Mammary epithelial cell (primary cell): ENCODE measurements at places on chromosomes 13 and 19. TPM values are rescaled to one million over a fixed set of nuclear protein-coding genes. Genes with fewer than 3 reads are reported as not detected.

- DNase-seq: peak; percentile 9
These were observed 12.1 kb upstream of the ZSCAN1 start for GRCh38 chr19:58021541-58022282.

DNA sequence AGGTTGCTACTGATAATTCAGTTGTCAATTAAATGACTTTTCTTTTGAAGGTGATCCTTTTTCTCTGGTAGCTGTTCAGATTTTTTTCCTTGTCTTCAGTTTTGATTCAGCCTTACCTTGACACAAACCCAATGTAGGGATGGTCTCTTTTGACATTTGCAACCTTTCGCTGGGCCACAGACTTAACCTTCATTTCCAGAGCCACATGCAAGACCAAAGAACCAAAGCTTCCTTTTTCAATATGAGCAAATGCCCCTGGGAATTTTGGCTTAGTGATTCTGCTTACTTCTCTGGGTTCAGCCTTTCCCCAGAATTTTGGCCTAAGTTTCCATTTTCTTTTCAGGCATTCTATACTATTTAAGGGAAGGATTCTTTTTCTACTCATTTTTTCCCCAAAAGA lies 19.6 kb downstream of the SIGLEC5 start:
- DNase-seq: no peak

DNA sequence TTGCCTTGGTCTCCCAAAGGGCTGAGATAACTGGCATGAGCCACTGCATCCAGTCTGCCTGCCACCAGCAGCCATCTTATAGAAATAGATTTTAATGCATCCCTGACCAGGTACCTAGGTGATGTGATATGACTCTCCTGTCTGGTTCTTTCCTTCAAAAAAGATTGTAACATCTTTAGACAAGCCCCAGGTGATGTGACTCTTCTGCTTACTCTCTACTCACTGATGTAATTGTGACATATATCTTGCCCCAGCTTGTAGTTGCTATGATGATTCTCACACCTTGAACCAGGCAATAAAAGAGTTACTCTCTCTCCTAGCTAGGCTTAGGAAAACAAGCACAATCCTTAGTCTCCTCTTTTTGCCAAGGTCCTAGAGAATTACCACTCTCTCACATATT lies 30.6 kb upstream of the ZNF681 start:
- peak; percentile 30 for DNase-seq

The SELENOV gene
- not detected for polyA plus RNA-seq

DNA sequence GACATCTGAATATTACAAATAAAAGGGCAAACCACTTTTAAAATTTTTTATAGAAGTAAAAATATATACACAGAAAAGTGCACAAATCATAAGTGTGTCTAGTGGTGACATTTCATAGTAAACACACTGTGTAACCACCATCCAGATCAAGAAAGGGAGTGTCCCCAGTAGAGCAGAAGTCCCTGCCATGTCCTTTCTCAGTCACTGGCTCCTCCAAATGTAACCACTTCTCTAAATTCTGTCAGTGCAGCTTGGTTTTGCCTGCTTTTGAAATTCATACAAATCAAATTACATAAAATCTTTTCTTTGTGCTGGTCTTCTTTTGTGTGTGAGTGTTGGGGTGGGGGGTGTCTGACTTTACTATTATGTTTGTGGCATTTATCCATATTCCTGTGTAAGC lies 116.5 kb downstream of the RBM26 start:
- DNase-seq: no peak

DNA sequence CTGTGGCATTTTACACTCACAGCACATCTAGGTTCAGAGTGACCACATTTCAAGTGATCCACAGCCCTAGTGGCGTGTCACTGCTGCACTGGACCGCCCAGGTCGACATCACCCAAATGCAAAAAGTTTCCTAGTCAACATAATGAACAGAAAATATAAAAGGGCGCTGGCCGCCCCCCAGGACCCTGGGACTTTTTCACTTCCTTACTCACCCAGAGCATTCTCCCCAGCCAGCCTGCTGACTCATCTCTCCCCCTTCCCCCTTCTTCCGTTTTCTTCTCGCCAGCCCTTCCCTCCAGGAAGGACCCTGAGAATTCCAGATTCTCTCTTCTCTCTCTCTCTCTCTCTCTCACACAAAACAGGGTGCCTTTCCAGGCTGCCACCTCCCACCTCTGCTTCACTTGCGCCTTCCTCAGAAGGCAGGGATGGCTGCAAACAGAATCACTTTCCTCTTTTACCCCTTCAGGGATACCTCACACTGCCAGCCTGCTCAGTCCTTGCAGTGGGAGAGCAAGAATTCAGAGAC lies 21.0 kb upstream of the GRWD1 start:
- no peak for DNase-seq

DNA sequence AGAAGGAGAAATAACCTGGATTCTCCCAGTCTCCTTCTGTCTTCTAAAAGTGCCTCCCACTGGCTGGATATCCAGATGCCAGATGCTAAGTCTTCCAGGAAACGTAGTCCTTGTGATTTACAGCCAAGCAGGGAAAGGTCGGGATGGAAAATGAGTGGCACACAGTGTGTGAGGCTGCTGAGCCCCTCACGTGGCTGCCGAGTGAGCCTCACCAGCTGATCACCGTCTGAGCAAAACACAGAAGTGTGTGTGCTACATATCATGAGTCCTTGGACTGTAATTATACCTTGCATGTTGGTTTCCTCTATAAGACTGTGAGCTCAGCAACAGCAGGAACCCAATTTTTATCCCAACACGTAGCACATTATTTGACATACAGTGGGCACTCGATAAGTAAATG lies 15.1 kb downstream of the LHFPL6 start:
- DNase-seq: no peak

GRCh38 chr19:50419022-50419579 lies 363 bp downstream of the SPIB start:
- no peak for DNase-seq

GRCh38 chr13:108226184-108226583 lies 8.0 kb downstream of the ABHD13 start:
- DNase-seq: no peak

- DNase-seq: no peak
These were observed 10.1 kb downstream of the KASH5 start for GRCh38 chr19:49398001-49398615.

DNA sequence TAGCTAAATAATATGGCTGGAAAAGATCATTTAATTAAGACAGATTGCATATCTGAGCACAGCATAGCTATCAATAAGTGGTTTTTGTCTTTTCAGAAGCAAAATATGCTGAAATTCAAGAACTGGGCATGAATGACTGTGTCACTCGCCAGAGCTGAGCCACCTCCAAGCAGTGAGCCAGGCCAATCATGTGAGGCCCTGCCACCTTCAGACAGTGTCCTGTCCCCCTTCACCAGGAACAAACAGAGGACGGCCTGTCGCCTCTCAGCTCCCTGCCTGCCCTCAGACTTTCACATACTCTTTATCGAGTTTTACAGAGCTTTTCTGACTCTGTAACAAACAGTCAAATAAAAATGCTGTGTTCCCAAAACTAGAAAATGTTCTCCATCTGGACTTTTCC lies 171.0 kb upstream of the TSC22D1 start:
- no peak for DNase-seq

GRCh38 chr19:46928951-46929350 lies 68.2 kb downstream of the ARHGAP35 start:
- DNase-seq: no peak

- no peak for DNase-seq
These were observed 6.5 kb downstream of the PLPPR3 start for GRCh38 chr19:815079-815774.

The PRKCG gene
- polyA plus RNA-seq: not detected

- DNase-seq: peak; percentile 97
These were observed 708 bp upstream of the ERCC1 start for GRCh38 chr19:45424191-45425058.
